IPS DF 19.7 (cell line): ENCODE measurements at places on chromosomes 1 and 21.

- DNase-seq = no peak
Measured at GRCh38 chr1:26998429-26999300, 5.2 kb downstream of the TRNP1 start.

- DNase-seq = no peak
Measured at GRCh38 chr1:162169031-162169790, 99.7 kb downstream of the NOS1AP start.

GRCh38 chr1:162009501-162010174, 14.0 kb downstream of the OLFML2B start:
- no peak for DNase-seq

DNA sequence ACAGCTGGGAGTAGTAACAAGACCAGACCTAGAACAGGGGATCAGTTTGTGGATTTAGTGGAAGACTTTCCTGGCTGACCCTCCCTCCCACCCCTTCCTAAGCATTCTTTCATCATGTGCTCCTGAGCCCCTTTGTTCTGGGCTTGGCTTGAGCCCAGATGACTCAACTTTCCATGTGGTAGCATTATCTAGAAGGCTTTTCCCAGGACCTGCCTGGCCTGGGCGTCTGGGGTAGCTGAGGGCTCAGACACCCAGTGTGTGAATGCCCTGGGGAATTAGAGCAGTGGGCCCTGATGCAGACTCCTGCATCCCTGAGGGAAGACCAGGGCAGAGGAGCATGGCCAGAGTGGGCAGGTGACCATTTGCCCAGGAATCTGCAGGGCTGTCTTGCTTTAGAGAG, 44.1 kb upstream of the TSPAN2 start:
- DNase-seq = no peak

- no peak for DNase-seq
Measured at GRCh38 chr1:177902266-177902665, 67.6 kb downstream of the SEC16B start.

DNA sequence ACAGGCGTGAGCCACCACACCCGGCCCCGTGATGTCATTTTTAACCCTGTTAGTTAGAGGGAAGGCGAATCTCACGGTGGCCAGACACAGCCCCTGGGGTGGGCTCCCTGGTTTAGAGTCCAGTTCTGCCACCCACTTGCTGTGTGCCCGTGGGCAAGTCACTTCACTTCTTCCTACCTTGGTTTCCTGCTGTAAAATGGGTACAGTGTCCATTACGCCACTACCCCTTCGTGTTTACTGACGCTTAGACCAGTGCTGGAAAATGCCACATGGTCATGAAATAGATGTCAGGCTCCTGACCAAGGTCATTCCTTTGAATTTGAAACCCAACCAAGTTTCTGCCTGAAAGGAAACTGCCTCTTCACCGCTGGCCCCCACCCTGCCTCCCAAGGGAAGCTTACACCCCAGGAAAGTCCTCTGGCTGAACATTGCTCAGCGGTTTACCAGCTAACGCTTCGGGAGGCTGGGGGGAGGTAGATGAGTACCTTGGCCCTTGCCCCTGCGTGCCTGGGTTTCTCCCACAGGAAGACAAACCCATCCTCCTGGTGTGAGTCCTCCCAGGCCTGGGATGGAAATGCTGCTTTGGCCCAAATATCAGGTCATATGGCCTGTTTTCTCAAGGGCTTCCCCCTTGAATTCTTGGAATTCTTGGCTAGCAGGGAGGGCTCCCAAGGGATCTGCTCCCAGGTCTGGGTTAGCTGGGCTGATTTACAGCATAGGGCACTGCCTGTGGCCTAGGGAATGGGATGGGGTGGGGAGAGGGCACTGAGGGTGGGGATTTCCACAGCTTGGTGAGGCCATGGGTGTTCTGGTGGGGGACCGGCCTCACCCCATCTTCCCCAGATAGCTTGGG, 7.6 kb upstream of the AADACL4 start:
- no peak for DNase-seq

DNA sequence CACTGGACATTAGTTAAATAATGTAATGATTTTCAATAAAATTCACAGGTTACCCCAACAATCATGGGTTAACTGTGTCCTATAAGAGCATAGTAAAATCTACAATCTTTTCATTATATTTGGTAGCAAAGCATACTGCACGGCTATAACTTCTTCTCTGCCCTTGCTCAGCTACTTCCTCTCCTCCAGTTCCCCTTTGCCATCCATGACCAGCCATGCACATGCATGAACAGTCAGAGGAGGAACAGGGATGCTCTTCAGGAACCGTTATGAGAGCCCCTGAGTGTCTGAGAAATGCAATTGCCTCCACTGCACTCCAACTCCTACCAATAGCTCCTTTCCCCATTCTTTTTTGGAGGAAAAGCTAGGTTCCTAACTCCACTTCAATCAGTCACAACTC, 646.7 kb downstream of the LTN1 start:
- DNase-seq = no peak

DNA sequence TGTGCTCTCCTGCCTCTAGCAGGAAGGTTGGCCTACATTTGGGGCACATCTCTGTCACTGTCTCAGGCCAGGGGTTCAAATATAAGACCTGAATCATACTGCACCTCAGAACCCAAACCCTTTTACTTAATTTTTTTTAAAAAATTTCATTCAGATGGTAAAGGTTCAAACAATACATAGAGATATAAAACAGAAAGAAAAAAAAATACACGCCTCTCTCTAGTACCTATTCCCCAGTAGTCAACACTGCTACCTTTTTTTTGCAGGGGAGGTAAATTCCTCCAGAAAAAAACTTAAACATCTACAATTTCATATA, 32.9 kb downstream of the MAPKAPK2 start:
- DNase-seq = no peak

- DNase-seq = no peak
Measured at GRCh38 chr1:212430955-212431394, 1.7 kb upstream of the NENF start.

GRCh38 chr1:12191242-12192032, 24.6 kb downstream of the TNFRSF1B start:
- DNase-seq = no peak

DNA sequence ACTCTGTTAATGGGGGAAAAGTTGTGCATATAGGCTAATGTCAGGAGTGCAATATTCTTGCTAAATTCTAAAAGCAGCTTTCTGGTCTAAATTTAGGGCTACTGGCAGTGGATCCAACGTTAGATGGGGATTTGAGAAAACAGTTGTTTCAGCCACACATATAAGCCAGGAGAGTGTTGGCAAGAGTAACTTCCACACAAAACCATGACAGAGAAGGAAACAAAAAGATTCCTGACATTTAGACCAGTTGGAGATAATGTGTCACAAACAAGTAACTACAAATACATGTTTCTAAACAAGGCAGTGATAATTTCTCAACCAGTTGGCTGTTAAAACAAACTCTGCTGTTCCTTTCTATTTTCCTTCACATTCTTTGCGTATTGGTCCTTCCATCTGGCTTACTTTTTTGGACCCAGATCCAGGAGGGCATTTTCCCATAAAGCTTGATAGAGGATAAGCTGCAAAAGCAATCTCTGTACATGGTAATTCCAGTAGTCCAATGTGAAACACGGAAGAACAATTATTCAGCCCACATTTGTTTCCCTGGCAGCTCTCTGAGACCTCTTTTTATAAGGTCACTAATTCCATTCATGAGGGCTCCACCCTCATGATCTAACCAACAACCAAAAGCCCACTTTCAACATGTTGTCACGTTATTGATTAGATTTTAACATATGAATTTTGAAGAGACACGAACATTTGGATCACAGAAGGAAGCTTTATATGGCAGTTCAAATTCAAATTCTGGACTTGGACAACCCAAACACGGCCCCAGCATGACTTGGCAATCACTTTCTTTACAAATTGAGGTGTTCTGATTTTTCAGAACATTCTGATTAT, 1888.6 kb downstream of the MRPL39 start:
- DNase-seq = no peak

DNA sequence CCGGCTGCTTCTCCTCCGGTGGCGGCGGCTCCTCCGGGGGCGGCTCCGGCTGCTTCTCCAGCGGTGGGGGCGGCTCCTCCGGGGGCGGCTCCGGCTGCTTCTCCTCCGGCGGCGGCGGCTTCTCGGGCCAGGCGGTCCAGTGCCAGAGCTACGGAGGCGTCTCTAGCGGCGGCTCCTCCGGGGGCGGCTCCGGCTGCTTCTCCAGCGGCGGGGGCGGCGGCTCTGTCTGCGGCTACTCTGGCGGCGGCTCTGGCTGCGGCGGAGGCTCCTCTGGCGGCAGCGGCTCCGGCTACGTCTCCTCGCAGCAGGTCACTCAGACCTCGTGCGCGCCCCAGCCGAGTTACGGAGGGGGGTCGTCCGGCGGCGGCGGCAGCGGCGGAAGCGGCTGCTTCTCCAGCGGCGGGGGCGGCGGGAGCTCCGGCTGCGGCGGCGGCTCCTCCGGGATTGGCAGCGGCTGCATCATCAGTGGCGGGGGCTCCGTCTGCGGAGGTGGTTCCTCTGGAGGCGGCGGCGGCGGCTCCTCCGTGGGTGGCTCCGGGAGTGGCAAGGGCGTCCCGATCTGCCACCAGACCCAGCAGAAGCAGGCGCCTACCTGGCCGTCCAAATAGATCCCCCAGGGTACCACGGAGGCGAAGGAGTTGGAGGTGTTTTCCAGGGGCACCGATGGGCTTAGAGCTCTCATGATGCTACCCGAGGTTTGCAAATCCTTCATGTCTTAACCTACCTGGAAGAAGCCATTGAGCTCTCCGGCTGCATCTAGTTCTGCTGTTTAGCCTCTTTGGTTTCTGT, 2.0 kb downstream of the LORICRIN start:
- no peak for DNase-seq

GRCh38 chr1:213457186-213457585, 406.1 kb downstream of the RPS6KC1 start:
- DNase-seq = no peak

GRCh38 chr1:221376286-221376685, 365.6 kb downstream of the DUSP10 start:
- no peak for DNase-seq

DNA sequence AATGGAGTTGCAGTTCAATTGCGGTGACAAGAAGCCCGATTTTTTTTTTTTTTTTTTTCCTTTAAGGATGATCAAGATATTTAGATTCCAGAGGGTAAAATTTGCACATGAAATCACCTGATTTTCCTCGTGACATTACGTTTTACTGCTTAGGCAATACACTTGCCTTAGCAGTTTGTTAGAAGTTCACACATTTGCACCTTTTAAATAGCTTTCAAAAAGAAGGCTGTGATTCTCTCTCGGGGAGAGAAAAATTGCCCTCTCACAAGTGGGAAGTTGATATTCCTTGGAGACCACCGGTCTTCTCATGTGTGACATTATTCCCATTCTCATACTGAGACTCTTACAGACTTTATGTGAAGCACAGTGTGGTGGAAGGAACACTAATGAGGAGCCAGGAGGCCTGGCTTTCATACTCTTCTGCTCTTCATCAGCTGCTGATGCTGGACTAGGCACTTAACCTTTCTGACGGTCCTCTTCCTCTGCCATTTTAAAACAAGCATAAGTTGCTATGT, 69.8 kb upstream of the HSPA13 start:
- DNase-seq = no peak

DNA sequence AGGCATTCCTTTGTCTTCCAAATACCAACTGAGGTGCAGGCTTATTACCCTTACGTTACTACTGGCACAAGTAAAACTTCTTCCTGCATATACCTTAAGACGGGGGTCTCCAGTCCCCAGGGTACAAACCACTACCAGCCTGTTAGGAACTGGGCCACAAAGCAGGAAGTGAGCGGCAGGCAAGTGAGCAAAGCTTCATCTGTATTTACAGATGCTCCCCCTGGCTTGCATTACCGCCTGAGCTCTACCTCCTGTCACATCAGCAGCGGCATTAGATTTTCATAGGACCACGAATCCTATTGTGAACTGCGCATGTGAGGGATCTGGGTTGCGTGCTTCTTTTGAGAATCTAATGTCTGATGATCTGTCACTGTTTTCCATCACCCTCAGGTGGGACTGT, 113.1 kb downstream of the SLC45A1 start:
- no peak for DNase-seq

DNA sequence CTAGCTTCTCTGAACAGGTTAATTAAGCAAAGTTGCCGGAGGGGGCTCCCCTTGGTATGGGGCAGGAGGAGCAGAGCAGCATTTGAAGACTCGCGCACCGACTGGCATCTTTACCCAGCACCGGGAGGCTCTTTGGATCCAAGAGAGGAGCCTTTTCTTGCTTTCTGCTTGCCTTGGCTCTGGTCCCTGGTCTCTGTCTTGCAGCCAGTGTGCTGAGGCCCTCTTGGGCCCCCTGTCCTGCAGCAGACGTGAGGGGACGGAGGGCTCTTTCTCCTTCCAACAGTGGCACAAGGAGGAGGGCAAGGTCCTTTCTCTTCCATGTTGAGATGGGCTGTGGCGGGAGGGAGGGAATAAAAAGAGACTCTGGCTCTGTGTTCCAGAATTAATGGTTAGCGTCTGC, 45.6 kb downstream of the ZBTB18 start:
- no peak for DNase-seq

- DNase-seq = peak; percentile 85
Measured at GRCh38 chr1:6603915-6604558, 1.4 kb upstream of the KLHL21 start.

- no peak for DNase-seq
Measured at GRCh38 chr1:27542463-27543273, 52.7 kb upstream of the WASF2 start.

GRCh38 chr1:180949616-180950000, 36.9 kb downstream of the KIAA1614 start:
- DNase-seq = no peak

- DNase-seq = no peak
Measured at GRCh38 chr1:53468374-53468773, 9.2 kb downstream of the DMRTB1 start.

- DNase-seq = no peak
Measured at GRCh38 chr21:15195104-15195503, 130.3 kb upstream of the NRIP1 start.

- DNase-seq = no peak
Measured at GRCh38 chr1:56901716-56902115, 47.1 kb downstream of the C8A start.

- DNase-seq = no peak
Measured at GRCh38 chr1:186617926-186618325, 62.3 kb downstream of the PTGS2 start.

- no peak for DNase-seq
Measured at GRCh38 chr1:55542901-55543504, 327.8 kb upstream of the USP24 start.

- DNase-seq = no peak
Measured at GRCh38 chr1:27592232-27592930, 11.6 kb downstream of the AHDC1 start.

- no peak for DNase-seq
Measured at GRCh38 chr1:247407180-247407616, 8.8 kb upstream of the NLRP3 start.

GRCh38 chr1:178057912-178058534, 35.9 kb upstream of the RASAL2 start:
- no peak for DNase-seq

DNA sequence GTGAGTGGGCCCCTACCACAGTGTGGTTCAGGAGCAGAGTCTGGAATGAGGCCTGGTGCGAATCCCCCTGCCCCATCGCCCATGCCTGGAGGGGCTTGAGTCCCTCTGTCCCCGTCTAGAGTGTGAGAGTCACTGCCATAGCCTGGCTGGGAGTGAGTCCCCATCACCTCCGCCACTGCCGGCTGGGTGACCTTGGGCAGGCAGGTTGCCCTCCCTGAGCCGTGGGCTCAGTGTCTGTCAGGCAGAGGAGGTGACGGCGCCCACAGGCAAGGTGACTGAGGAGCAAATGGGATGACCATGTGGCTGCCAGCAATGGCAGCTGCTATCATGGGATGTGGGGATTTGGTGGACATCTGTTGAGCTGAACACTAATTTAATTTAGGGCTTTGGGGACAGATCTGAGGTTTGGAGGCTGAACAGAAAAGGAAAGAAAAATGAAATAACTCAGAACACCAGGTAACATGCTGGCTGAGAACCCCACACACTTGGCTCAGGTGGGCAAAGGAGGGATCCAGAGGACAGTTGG, 38.1 kb upstream of the GPR153 start:
- DNase-seq = no peak
